ENCODE measurements at places on chromosomes 7 and 10.

DNA sequence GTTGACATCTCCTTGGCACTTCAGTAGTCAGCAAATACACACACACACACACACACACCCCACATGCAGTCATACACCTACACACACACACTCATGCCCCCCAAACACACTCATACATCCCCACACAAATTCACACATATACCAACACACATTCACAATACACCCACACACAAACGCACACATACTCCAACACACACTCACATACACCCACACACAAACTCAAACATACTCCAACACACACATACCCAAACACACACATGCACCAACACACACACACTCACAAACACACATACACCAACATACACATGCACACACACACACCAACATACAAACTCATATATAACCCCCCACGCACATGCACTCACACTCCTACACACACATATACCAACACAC, 31.4 kb upstream of the CHST15 start:
- DNase-seq = no peak

DNA sequence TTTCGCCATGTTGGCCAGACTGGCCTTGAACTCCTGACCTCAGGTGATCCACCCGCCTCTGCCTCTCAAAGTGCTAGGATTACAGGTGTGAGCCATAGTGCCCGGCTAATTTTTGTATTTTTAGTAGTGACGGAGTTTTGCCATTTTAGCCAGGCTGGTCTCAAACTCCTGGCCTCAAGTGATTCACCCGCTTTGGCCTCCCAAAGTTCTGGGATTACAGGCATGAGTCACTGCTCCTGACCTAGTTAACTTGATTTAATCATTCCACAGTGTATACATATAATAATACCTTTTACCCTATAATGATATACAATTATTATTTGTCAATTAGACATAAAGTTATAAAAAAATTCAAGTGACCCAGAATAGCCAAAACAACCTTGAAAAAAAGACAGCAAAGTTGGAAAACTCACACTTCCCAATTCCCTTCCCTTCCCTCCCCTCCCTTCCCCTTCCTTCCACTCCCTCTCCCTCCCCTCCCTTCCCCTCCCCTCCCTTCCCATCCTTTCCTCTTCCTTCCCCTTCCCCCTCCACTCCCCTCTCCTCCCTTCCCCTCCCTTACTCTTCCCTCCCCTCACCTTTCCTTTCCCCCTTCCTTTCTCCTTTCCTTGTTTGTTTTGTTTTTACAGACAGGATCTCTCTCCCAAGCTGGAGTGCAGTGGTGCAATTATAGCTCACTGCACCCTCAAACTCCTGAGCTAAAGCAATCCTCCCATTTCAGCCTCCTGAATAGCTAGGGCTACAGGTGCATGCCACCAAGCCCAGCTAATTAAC, 14.8 kb upstream of the ZMIZ2 start:
- DNase-seq = no peak

DNA sequence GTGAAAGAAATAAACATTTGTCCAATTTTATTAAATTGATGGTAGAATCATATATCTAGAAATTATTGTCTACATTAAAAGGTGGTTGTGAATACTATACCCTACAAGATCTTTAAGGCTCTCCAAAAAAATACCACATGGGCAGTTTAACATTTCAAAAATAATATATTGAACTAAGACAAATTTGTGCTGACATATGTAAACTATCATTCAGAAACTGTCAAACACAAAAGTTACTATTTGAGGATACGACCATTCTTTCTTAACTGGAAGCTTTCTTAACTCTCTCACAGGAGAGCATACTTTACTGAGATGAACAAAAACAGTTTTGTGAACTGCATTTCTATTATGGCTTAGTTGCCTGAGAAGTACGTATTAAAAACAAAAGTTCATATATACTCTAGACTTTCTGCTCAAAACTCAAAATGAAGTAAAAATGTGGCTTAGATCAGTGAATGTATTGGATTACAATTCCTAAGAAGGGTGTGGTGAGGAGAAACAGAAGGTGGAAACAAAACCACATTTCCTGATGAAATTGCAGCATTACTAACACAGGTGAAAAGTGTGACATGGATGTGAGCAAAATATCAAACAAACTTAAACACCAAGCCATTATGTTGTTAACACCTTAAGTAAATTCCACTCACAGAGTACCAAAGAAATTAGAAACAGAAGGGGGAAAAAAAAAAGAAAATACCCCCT, 138.5 kb downstream of the SEMA3A start:
- no peak for DNase-seq

DNA sequence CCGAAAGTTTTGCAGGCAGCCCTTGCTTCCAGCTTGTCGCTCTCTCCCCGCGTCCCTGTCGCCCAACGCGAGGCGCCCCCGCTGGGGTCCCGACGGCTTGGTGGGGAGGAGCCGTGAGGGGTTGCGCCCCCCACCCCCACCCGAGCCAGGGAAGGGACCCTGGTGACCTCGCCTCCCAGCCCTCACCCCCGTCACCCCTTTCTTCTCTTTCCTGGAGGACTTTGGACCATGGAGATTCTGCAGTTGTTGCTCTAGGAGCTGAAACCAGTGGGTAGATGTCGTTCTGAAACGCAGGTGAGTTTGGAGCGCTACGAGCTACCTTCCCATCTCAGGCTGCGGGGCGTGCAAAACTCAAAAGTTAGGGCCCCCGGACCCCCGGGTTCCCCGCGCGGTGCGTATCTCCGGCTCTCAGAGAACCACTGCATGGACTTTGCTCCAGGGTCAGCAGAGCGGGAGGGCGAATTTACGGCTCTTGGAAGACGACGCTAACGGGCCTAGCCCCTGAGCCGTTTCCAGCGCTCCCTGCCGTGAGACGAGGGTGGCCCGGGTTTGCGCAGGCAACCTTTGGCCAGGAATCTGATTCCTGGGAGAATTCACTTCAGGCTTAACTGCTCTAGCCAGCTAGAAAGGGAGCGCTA, 684 bp upstream of the ATXN7L1 start:
- DNase-seq = no peak

GRCh38 chr7:19464241-19464640, 244.6 kb downstream of the POLR1F start:
- DNase-seq = no peak
